Fibroblast of skin of scalp (primary cell): ENCODE measurements at places on chromosomes 1 and 21.
A peak's percentile ranks its signal among the peaks of the same experiment; 100 is the strongest.

GRCh38 chr1:67571406-67571805, 113.6 kb upstream of the GADD45A start:
- DNase-seq = no peak

- DNase-seq = no peak
Measured at GRCh38 chr1:171420810-171421209, 64.5 kb upstream of the PRRC2C start.

DNA sequence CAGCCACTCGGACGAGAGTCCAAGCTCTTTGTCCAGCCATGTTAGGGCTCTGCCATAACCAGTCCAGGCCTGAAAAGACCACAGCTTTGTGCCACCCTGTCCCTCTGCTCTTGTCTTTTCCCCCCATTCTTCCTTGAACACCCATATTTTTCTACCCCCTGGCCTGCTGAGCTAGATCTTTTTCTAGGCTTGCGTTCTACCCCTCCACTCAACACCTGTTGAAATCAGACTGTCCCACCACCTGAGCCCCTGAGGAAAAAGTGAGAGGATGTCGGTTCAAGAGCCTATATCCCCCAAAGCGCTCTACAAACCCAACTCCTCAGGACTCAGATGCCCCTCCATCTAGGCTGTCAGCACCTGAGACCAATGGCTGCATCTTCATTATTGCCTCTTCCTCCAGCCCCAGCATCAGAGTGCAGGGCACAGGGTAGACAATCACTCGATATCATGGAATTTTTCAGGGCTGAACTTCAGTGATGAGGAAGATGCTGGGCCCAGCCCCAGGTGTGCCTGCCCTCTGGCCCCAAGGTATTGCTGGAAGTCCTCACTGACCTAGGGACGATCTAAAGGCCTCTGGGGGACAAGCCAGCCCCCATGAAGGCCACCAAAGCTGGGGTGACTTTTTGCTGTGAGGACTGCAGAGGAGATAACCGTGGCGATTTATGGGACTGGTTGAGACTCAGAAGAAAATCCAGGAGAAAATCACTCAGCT, 75.3 kb downstream of the CD247 start:
- no peak for DNase-seq

- peak; percentile 29 for DNase-seq
Measured at GRCh38 chr1:156750191-156750672, 1.2 kb downstream of the HDGF start.

GRCh38 chr1:98054367-98054701, 133.5 kb upstream of the DPYD start:
- no peak for DNase-seq

DNA sequence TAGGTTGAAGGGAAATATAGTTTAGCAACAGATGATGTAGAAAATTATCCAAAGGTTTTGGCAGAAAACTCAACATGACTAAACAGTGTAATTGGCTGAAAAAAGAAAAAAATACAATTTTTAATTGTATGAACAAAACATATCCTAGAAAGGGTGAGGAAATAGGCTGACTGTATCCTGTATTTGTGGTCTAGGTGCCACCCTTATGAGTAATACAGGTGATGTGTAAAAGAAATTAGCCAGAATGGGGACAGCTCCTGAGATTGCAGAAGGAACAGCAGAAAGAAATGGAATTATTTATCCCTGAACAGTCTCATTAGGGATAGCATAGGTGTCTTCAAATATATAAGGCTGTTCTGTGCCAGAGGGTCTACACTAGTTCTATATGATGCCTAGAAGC, 24.6 kb downstream of the DNASE2B start:
- DNase-seq = no peak

GRCh38 chr21:42006765-42007164, 3.4 kb downstream of the ZBTB21 start:
- no peak for DNase-seq

DNA sequence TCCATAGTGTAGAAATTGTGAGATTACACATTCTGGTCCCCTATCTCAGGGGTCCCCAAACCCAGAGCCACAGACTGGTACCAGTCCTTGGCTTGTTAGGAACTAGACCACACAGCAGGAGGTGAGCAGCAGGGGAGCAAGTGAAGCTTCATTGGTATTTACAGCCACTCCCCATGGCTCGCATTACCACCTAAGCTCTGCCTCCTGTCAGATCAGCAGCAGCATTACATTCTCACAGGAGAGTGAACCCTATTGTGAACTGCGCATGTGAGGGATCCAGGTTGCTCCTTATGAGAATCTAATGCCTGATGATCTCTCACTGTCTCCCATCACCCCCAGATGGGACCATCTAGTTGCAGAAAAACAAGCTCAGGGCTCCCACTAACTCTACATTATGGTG, 229.7 kb upstream of the IRF2BP2 start:
- DNase-seq = peak; percentile 43

DNA sequence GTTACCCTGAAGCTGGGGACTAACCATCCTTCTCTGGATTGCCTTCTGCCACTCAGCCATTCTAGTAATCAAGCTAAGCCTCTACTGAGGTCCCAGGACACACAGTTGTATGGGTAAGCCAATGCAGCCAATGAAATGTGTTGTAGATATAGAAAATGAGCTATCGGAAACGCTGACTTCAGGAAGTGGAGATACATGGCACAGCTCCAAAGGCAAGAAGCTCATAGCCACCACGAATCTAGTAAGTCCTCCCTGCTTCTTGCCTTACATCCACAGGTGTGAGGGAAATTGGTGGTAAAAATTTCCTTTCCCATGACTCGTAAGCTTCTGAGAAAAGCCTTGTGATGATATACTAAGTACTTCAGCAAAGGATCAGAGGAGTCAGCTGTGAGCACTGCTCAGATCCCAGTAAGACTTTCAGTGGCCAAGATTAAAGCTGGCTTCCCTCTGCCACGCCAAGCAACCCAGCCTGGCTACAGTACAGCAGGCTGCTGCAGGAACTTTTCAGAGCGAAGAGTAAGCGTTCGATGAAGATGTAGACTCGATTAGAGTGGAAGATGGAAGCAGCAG, 117.7 kb downstream of the SIM2 start:
- DNase-seq = no peak

DNA sequence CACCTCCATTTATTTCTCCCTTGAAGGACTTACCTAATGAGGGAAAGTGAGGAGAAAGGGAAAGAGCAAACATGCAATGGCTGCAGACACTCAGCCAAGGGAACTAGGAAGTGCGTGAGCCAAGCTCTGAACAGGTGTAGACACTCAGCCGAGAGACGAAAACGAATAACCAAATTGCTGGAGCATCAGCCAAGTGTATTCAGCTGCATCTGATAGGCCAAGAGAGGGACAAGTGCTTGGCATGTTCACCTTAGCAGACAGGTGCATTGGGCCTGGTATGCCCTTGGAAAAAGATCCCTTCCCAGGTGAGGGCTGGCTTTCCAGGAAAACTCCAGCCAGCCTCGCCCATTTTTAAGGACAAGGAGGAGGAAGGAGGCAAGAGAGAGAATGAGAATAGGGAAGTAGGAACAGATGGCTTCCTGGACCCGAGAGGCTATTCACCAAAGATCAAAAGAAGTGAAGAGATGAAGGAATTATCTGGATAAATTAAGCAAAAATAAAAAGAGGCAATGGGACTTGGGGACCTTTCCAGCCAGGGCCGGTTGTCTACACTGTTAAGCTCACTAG, 184.7 kb downstream of the TOMM20 start:
- no peak for DNase-seq

DNA sequence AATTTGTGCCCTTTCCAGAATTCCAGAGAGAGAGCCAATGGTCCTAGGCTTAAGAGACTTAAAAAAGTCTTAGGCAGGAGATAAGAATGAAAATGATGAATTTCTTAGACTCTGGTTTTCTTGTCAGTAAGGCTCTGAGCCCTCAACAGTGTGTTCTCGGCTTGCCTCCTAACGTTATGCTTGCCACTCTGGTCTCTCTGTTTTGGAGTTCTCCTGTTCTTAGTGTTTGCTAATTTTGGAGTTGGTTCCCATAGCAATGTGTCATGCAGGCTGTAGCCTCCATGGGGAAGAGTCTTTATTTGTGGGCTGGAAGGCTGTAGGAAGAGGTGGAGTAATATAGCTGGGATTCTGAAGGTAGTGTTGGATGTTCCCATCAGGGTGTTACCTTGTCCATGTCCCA, 19.9 kb downstream of the TBX19 start:
- no peak for DNase-seq

- peak; percentile 80 for DNase-seq
Measured at GRCh38 chr1:14996133-14997050, 157.2 kb upstream of the TMEM51 start.

DNA sequence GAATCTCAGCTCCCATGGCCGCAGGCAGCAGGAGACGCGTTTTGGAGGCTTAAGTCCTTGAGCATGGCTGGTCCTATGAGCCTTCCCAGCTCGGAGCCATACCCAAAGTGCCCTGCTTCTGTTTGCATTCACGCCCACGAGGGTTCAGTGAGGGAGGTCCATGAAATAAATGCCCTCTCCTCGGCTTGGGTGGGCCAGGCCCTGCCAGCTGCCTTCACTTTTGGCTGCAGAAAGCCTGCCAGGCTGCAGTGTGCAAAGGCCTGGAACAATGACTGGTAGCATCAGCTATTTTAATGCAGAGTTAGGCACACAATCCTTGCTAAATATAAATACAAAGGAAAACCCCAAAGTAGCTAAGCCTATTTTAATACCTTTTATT, 49.4 kb downstream of the H3-3A start:
- no peak for DNase-seq

- peak; percentile 71 for DNase-seq
Measured at GRCh38 chr1:108897865-108898720, 21.3 kb downstream of the GPSM2 start.

DNA sequence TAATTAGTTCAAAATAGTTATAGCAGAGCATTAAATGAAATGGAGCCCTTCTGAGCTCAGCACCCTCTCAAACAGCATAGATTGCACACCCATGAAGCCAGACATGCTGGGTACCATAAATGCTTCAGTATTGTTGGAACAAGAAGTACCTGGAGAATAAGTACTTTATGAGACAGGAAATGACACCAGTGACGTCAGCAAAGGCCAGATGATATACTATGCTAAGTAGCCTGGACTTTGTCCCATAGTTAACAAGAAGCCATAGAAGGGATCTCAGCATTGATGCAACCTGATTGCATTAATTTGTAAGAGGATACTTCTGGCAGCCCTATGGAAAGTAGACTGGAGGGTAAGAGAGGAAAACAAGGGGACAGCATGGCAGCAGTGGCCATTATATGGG, 16.3 kb upstream of the GADD45A start:
- no peak for DNase-seq

- DNase-seq = peak; percentile 74
Measured at GRCh38 chr1:9892563-9893528, 17.2 kb downstream of the CTNNBIP1 start.

GRCh38 chr1:93708734-93709481, 27.3 kb upstream of the BCAR3 start:
- no peak for DNase-seq

- peak; percentile 72 for DNase-seq
Measured at GRCh38 chr1:152026895-152027294, 9.9 kb downstream of the S100A11 start.

DNA sequence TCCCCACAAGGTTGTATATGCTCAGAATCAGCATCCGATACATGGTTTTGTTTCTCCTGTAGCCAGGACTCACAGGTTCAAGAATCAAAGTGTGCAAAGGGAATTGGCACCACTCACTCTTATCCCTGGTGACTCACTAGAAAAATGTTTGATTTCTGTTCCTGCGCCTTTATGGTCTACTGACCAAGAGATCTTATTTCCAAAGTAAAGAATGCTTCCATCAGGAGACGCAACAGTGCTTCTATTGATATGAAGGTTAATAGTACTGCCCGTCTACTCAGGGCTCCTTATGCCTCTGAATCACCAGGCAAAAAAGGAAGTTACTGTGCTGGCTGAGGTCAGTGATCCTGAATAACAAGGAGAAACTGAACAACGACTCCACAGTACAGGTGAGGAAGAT, 1392.0 kb upstream of the PRMT6 start:
- no peak for DNase-seq

- DNase-seq = no peak
Measured at GRCh38 chr1:66982561-66983260, 57.9 kb downstream of the MIER1 start.

DNA sequence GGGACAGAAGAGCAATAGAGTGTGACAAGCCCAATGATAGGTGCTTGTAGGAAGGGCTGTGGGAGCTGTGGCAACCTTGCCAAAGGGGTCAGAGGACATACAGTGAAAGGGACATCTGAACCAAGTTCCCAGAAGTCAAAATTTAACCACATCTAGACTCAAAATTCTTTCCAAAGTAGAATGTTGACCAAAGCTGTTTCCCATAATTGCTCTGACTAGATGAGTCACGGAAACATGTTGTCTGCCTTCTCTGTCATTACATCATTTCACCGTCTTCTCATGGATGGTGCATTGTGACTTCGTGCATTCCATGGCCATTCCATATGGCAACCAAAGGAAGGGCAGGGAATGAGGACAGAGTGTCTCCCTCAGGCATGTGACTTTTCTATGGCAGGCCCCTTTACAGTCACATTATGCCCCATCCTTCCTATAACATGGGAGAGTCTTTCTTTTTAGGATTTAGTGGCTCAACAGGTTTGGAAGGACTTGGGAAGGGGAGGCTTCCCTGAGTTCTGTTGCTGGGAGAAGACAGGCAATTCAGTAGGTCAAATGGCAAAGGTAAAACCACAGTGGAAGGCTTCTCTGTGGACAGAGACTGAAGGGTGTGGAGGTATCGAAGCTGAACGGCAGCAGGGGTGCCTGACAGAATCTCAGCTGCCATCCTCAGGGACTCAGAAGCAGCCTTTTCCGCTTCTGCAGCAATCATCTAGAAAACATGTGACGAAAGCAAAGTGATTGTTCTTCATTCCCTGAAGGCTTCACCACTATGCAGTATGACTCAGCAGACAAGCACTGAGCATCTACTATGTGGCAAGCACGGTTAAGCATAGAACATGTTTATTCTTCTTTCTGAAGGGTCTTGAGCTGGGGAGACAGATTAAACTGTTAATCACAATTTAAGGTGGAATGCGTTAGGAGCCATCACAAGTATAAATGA, 24.7 kb downstream of the NPHS2 start:
- DNase-seq = peak; percentile 88

- no peak for DNase-seq
Measured at GRCh38 chr1:198845271-198845670, 206.4 kb downstream of the PTPRC start.

DNA sequence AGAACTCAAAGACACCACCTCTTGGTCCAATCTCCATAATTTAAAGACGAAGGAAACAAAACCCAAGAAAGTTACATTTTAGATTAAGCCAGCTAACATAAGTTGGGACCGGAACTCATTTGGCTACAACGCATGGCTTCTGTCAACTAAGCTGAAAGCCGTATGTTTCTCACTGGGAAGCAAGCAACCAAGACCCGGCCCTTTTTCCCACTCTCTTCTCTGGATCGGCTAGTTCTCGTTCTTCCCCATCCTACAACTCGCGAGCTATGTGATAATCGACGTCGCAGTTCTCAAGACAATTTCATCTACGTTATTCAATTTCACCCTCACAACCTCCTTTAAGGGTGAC, 601 bp downstream of the CCT8 start:
- DNase-seq = peak; percentile 22

DNA sequence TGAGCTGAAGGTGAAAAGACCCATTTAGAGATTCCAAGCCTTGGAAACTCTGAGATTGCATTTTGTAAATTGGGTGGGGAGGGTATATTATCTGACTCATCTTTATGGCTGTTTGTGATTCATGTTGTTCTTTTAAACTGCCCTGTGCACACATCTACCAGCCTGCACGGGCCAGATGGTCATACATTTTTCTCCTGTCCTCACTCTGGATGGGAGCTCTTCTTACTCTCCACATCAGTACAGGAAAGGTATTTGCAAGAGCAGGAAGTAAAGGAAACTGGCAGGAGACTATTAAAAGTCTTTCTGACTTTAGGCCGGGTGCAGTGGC, 14.3 kb upstream of the NMNAT2 start:
- no peak for DNase-seq
